BJ (cell line): ENCODE measurements at places on chromosomes 2 and 18.

DNA sequence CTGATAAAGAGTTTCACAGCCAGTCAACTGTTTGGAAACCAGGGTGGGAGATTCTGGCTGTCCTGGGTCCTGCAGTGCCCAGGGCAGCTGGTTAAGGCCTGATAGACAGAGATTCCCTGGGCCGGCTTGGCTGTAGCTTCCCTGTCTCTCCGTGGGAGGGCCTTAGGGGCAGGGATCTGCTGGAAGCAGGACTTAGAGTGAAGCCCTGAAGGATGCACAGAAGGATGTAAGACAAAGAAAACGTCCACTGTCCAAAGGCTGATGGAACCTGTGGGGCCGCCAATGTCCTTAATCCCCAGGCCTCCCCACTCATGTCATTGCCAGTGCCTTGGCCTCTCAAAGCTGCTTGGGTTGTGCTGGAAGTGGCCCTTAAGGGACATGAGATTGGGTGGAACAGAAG, 33.0 kb downstream of the MROH2A start:
- no peak for DNase-seq

DNA sequence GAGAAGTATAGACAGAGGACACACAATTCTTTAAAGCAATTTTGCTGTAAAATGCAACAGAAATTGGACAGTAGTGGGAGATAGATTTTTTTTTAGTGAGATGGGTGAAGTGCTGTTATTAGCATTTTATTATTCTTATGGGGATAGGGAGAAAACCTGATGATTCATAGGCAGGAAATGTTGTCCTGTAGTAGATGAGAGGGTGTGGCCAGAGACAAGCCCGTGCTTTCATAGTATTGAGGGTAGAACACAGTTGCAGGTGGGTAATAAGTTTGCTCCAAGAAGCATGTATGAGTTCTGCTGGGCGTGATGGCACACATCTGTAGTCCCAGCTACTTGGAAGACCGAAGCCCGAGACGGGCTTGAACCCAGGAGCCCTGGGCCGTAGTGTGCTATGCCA, 128.3 kb upstream of the ARHGAP28 start:
- DNase-seq, result no peak

DNA sequence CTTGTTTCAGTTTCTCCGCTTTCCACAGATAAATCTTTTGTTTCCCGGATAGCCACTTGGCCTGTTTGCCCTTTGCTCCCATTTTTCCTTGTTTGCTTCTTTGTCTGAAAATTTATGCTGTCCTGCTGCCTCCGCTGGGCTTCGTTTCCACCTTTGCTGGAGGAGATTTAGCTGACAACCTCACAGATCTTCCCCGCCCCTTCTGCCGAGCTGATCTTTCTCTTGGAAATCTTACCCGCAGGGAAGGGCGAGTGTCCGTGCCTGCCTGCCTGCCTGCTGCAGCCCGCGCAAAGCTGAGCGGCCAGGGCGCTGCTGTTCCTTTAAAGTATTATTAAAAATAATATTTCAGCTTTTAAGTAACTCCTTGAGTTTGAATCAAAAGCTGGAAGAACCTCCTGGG, 1.4 kb upstream of the XRCC5 start:
- no peak for DNase-seq

DNA sequence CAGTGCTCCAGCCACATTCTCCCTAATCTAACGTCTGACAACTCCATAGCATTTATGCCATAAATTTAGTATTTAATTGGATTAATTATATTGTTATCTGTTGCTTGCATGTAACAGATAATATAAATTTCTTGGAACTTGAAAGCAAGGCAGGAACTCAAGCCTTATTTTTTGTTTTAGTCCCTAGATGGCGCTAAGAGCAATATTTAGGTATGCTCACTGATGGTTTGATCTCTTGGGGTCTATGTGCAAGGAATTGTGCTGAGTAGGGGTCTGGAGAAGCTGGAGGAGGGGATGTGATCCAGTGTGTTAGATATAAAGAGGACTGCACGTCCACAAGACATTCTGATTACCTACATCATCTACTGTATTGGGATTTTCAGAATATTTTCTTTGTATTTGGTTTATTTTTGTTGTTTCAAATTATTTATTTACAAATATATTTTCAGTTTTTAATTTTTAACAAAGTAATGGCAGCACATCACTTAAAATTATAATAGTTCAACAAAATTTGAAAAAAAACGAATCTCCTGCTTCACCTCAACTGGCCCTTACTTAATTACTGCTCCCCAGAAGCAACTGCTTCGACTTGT, 32.8 kb downstream of the KATNAL2 start:
- no peak for DNase-seq

DNA sequence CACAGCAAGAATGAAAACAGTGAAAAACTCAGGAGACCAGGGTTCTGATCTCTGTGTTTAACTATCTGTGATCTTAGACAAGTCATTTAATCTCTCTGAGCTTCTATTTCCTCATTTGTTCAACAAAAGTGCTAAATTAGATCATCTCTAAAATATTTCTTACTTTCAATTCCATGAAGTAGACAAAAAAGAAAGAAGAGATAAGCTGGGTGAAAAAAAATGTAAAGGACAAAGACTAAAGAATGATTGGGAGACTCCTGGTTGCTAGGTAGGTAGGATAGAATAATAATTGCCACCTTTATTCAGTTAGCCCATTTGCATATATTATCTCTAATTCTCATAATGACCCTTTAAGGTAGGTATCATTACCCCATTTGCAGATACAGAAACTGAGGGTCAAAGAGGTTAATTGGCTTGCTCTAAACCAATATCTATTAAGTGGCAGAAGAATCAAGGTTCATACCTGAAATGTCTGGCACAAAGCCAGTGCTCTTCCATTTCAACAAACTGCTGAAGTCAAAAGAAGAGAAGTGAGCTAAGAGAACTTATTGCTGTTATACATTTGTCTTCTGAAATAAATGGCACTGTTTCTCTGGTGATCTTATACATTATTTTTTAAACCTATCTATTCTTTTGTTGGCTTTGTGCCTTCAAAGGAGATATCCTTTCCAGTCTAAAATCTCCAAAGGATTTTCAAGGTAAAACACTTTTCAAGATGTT, 141.7 kb downstream of the OTX1 start:
- DNase-seq, result no peak

- DNase-seq, result no peak
Measured at GRCh38 chr18:13449651-13450050, 231.1 kb downstream of the LDLRAD4 start.

DNA sequence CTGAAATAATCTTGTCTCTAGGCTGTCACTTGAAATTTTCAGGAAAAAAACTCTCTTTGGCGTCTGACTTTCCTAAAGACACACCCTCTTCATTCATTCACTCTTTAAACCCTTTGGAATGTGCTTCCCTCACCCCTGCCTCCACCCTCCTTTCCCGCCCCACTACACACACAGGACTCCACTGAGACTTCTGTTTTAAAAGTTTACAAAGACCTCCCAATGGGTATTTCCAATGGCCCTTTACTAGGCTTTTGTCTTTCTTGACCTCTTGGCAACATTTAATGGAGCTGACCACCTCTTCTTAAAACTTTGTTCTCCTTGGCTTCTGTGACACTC, 96.1 kb downstream of the RBMS1 start:
- DNase-seq, result no peak

GRCh38 chr2:86372641-86373502, 35.4 kb upstream of the REEP1 start:
- no peak for DNase-seq

- no peak for DNase-seq
Measured at GRCh38 chr2:29816651-29817050, 104.7 kb downstream of the ALK start.

DNA sequence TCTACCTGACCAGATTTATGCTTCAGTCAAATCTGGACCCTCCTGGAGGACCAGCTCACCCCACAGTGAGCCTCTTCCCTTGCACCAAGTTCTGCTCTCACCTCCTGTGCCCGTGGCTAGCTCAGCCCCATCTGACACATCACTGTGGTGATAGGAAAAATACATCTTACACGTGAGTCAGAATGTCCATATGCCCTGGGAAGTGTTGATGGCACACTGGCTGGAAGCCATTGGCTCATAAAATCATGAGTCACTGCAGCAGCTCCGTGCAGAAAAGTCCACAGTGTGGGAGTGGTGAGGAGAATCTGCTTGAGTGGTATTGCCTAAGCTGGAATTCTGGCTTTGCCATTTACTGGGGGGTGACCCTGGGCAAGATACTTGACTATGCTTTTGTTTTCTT, 42.6 kb upstream of the RAPGEF4 start:
- peak; percentile 98 for DNase-seq

GRCh38 chr2:141439524-141439923, 691.3 kb downstream of the LRP1B start:
- DNase-seq, result no peak

DNA sequence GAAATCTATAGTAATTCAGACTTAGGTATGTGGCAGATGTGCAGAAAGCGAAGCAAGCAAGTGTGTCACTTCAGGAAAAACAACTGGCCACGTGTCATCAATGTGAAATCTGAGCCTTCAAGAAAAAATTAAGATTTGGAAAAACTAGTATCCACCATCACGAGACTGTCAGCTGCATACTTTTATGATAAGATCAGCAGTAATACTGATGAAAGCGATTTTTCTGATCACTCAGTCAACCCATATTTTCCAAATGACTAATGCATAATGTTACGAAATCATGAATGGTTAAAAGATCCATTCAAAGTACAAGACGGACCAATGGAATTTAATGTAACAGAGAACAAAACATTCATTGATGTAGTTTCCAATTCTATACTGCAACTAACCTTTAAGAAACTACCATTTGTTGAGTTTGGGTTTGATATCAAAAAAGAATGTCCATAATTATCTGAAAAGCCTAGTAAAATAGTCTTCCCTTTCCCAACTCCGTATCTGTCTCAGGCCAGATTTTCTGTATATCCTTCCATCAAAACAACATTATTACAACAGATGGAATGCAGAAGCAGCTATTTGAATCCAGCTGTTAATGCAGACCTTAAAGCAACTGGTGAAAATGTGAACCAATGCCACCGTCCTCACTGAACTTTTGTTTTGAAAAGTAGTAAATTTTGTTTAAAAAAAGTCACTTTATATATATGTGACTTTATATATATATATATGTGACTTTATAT, 17.0 kb upstream of the BCL2 start:
- DNase-seq, result peak; percentile 88

- DNase-seq, result no peak
Measured at GRCh38 chr2:64666810-64667438, 13.2 kb upstream of the SERTAD2 start.

DNA sequence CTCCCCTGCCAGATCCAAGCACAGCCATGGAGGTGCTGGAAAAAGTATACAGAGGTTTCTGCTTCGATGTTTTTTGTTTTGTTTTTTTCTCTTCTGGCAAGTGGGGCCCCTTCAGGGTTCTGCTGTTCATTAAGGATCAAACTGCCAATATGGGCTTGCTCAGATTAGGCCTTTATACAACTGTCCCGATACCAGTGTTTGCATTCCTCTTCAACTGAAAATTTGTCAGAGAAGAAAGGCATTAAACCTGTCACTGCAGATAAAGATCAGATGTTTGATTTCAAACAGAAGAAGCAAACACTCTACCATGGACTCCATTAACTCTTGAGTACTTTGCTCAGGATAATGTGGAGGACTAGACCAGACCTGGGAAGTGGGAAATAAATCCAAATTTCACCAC, 396.0 kb upstream of the SMIM21 start:
- no peak for DNase-seq

GRCh38 chr2:237509905-237510304, 22.9 kb downstream of the MLPH start:
- DNase-seq, result no peak

DNA sequence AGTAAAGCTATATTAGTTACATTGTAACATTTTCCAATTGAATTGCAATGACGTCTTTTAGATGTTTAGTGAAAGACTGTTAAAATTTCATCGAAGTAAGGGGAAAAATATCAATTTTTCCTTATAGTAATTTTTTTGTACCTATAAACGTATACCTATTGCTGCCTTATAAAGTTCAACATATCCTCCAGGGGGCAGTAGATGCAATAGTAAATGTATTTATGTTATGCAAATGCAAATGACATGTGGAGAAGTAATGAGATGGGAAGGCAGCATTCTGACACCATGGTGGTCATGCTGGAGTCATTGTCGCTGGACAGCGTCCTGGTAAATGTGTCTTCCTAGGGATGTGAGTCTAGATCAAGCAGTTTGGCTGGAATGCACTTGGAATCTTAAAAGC, 38.7 kb downstream of the MSTN start:
- DNase-seq, result no peak

DNA sequence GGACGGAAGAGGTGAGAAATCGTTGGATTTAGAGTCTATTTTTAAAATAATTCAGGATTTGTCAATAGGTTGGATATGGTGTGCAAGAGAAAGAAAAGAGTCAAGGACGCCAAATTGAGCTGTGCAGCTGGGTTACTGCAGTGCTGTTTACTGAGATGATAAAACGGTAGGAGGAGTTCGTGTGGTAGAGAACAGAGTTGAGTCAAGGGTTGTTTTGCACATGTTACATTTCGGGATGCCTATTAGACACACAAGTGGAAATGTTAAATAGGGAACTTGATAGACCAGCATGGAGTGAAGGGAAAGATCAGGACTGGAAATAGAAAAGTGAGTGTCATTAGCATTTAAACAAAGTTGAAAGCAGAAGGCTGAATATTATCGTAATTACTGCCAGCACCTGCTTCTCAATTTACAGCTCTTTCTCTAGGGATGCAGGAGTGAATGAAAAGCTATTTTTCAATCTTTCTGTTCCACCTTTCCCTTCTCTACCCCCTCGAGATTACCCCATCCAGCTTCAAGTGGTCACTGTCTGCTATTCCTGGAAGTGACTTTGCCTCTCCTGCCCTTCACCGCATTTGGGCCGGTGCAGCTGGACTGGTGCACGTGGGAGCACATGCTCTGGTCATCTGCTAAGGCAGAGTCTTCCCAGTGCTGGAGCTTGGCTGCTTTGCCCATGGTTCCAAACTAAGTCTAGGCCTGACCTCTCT, 30.3 kb downstream of the GPR75 start:
- DNase-seq, result no peak

DNA sequence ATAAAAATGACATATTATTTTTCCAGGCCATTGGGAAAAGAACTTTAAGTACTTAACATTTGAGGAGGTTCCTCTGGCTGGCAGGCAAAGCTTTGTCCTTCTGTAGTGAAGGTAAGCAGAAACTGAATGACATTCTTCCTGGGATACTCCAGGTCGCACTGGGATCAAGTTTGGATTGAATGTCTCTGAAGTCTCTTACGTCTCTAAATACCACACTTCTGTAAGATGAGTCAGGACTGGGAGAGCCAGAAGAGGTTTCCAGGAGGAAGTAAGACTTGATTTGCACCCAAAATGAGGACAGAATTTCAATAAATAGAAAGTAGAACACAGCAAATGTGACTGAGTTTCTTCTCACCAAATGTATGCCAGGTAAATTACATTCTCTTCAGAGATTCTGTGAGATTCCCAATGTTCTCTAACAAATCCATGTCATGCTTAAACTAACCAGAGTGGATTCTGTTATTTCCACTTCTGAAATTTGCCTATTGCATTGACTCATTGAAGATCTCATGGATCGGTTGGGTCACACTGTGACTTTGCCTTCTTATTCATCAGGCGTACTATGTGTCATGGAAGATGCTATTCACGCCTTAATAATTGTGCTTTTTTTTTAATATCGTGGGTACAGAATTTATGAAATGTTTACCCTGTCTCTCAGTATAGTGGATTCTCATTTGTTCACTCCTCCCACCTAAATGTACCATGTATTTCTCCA, 25.5 kb upstream of the VIT start:
- no peak for DNase-seq

- DNase-seq, result no peak
Measured at GRCh38 chr2:183089192-183089851, 10.8 kb downstream of the DUSP19 start.

GRCh38 chr2:120546048-120546864, 189.4 kb upstream of the GLI2 start:
- peak; percentile 96 for DNase-seq
